Stimulated activated CD8-positive, alpha-beta memory T cell treated with anti-CD3 and anti-CD28 coated beads, Interleukin-2, amount 100 ng/mL, for 48 hours (primary cell): ENCODE measurements at places on chromosomes 12 and 14.

GRCh38 chr12:91990525-91990924 lies 155.1 kb downstream of the BTG1 start:
- DNase-seq, result no peak

DNA sequence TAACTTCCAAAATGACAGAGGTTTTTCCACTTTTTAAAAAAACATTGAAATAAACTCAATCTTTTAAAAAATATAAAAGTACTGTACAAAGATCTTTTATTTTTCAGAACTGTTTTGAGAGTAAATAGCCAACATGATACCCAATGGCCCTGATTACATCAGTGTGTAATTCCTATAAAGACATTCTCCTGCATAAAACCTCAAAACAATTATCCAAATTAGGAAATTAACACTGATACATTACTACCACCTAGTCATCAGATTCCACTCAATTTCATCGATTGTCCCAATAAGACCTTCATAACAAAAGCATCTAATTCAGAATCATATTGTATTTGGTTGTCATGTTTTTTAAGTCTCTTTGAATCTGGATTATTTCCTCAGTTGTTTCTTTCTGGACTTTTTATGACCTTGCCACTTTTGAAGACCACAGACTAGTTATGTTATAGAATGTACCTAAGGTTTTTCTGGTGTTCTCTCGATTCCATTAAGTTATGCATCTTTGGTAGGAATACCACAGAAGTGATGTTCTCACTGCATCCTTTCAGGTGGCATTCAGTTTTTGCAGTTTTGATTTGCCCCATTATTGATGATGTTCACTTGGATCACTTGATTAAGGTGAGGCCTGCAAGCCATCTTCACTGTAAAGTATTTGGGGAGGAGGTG lies 4.0 kb upstream of the YEATS4 start:
- DNase-seq, result no peak

DNA sequence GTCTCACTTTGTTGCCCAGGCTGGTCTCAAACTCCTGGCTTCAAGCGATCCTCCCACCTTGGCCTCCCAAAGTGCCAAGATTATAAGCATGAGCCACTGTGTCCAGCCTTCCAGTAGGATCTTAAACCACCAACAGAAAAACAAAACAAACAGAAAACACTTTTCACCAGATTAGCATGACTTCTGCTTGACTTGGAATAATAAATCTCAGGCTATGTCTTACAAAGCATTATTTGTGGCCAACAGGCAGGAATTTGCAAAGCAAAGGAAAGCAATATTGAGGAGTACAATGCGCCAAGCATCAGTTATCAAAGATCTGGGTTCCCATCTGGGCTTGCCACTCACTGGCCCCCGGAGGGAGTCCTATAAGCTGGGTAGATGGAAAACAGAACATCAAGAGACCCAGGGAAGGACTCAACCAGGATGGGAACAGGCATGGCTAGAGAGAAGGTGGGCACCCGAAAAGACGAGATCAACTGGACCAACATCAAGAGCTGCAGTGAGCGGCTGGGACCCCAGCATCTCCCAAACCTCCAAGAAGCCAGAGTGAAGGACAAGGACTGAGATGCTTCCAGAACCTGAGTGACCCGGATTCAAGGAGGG lies 101.2 kb downstream of the TMEM30B start:
- DNase-seq, result no peak

GRCh38 chr14:99324291-99324690 lies 52.3 kb upstream of the BCL11B start:
- DNase-seq, result no peak

GRCh38 chr12:98532687-98533304 lies 17.4 kb downstream of the TMPO start:
- no peak for DNase-seq

GRCh38 chr12:69851976-69852375 lies 26.9 kb downstream of the MYRFL start:
- no peak for DNase-seq
